Occipital lobe (tissue), 3 donors: ENCODE measurements at places on chromosomes 3 and 15. TPM values are rescaled to one million over a fixed set of nuclear protein-coding genes. Genes with fewer than 3 reads are reported as not detected.

The TUSC2 gene
- total RNA-seq: 16.2 TPM

The PLSCR5 gene
- not detected for total RNA-seq

The ARGFX gene
- not detected for total RNA-seq

The PARP3 gene
- 1.7 TPM for total RNA-seq

The FOXB1 gene
- total RNA-seq: not detected

The TICRR gene
- total RNA-seq: 0.62 TPM

The GRIP2 gene
- total RNA-seq: 9.7 TPM
